Stimulated activated CD4-positive, alpha-beta T cell treated with anti-CD3 and anti-CD28 coated beads, Interleukin-15, amount 100 ng/mL, for 1 hour (primary cell): ENCODE measurements at places on chromosomes 5 and 9.

DNA sequence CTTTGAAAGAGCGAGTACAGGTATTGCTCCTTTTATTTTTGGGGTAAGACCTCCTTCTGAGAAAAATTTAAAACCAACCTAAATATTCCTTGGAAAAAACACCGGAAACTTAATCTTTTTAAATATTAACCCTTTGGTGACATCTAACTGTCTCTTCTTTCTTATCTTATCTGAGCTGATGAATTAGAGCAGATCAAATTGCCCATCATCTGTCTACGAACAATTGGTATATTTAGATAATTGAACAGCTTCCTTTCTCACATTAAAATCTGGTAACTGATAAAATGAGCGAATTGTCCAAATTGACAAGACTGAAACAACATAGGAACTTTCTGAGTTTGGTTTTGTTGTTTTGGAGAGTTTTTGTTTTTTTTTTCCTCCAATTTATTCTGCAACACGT lies 2.0 kb downstream of the ISL1 start:
- no peak for DNase-seq

- no peak for DNase-seq
These were observed 1.9 kb downstream of the NIM1K start for GRCh38 chr5:43193894-43194265.

GRCh38 chr5:1850324-1851154 lies 32.2 kb downstream of the IRX4 start:
- DNase-seq, result no peak

DNA sequence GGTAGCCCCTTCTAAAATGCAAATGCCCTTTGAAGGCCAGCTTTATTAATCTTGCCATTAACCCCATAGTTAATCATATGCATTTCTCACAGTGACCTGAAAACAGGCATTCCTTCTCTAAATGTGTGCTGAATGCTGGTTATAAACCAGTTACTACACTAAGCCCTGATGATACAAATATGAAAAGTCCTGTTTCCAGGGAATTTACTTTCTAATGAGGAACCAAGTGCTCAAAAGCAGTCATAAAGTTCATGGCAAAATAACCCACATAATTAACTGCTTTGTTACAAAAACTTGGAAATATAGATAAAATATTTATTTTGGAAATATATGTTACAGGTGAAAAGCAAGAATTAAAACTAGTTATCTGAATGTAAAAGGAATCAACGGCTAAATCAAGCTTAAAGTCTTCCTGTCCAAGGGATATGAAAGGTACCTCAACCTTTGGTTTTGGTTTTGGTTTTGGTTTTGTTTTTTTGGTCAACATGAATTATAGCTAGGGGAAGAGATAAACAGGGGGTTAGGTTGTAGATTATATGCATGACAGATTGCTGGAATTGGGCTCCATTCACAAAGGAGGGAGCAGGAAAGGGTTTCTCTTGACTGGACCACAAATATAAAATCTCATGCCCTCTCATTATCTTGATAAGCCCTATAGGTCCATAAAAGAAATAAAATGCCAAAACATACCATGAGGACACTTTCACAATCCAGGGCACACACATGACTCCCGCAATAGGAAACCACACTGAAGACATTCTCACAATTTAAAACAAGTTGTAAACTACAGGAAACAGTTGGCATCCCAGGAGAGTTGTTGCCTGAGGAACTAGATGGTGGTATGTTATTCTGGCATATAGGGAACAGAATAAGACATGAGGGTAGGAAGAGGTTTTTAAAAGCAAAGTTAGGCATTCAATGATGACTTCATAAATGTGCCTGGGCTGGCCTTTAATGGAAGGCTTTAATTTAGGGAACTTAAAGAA lies 46.7 kb upstream of the MACIR start:
- DNase-seq, result no peak

GRCh38 chr5:150301170-150301505 lies 1.6 kb downstream of the ARSI start:
- DNase-seq, result no peak

DNA sequence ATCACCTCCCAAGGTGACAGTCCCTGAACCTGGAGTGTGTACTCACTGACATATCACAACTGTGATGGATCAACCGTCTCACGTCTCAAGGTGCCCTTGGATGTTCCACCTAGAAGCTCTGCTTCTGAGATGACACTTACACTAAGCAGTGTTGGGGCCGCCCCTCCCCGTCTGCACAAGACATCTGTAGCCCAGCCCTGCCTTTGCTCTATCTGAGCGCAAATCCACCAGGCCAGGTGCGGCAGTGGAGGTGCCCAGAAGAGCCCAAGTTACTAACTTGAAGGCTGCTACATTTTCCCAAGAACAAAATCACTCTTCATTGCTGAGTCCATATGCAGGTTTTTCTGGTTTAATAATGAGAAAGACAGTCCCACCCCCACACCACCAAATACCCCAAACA lies 148.3 kb downstream of the FSTL4 start:
- DNase-seq, result no peak
